T-helper 1 cell (primary cell): ENCODE measurements at places on chromosomes 4 and X.

GRCh38 chr4:56468097-56468422 is 643 bp downstream of the SRP72 start:
- DNase-seq, result no peak

GRCh38 chrX:43964936-43965335 is 8.3 kb downstream of the NDP start:
- no peak for DNase-seq

DNA sequence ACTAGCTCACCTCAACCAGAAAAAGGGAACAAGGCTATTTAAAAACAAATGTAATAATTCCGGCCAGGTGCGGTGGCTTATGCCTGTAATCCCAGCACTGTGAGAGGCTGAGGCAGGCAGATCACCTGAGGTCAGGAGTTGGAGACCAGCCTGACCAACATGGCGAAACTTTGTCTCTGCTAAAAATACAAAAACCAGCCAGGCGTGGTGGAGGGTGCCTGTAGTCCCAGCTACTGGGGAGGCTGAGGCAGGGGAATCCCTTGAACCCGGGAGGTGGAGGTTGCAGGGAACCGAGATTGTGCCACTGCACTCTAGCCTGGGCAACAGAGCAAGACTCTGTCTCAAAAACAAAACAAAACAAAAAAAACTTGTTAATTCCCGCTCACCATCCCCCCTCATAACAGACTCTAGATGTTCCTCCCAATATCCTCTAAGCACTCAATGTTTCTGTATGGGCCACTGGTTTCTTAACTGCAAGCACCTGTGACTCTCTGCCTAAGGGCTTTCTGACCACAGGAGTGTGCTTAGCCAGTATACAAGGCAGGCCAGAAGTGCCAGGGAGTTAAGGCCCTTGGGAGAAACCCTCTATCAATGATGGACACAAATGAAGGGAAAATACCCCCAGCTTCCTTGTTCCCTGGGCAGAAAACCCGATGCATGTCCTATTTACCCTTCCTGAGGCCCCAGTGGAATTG is 21.0 kb upstream of the THOC2 start:
- no peak for DNase-seq

DNA sequence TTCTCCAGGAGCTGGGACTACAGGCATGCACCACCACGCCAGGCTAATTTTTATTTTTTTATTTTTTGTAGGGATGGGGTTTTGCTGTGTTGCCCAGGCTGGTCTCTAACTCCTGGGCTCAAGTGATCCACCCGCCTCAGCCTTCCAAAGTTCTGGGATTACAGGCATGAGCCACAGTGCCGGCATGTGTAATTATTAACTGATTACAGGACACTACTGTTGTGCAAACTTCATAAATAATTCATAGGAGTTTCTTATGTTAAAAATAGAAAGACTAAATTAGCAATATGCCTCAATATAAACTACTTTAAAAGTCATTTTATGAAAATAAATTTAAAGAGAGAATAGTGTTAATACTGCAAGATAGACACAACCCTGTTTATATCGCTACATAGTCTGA is 221.9 kb downstream of the SNCA start:
- no peak for DNase-seq

DNA sequence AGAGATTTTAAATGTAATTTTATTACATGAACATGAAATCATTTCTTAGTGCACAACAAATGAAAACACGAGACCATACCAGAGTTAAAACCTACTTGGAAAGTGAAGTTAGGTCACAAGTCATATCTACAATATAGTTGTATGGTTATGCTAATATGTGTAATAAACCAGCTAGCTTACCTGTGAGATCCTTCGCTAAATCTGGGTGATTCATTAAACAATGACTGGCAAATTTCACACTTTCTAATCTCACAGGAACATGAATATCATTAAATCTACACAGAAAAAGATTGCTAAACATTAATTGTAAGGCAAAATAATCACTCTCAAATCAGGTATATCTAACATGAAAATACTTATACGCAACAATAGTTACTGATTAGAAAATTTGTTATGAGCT is 67.6 kb downstream of the PDS5A start:
- DNase-seq, result no peak

- DNase-seq, result no peak
These were observed 34.0 kb downstream of the BMP2K start for GRCh38 chr4:78809928-78810835.

GRCh38 chr4:13710246-13710885 is 82.8 kb upstream of the BOD1L1 start:
- no peak for DNase-seq

GRCh38 chr4:26402458-26402857 is 81.6 kb downstream of the RBPJ start:
- no peak for DNase-seq

- DNase-seq, result no peak
These were observed 5.6 kb downstream of the SH3TC1 start for GRCh38 chr4:8204576-8205227.

- no peak for DNase-seq
These were observed 577.9 kb upstream of the ZFP42 start for GRCh38 chr4:187417721-187418120.

DNA sequence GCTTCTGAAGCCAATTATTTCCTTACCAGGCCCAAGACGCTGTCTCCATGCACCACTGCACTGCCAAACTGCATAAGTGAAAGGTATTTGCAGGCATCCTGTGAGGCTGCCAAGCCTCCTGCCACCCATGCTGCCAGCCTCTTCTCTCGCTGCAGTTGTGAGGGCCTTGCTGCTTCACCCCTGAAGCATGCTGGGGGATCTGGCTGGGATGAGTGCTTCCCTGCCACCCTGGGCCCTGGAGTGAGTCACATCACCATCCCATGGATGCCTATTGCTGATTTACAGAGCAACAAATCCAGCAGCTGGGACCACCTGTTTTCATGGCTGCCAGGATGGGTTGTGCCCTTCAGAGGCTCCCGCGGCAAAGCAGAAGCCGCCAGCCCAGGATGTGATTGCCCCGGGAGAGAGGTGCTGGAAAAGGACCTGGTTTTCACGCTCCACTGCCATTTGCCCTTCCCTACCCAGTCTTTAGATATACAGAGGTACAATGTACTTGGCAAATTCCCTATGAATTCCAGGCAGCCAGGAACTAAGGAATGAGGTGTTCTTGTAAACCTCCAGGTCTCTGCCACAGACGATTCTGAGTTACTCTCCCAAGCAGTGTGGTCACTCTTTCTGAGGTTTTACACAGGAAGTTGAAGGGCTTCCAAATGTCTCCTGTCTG is 41.5 kb upstream of the PTCHD1 start:
- DNase-seq, result no peak

- no peak for DNase-seq
These were observed 13.3 kb upstream of the RBBP7 start for GRCh38 chrX:16883487-16883804.

GRCh38 chr4:86048426-86048825 is 311.4 kb downstream of the MAPK10 start:
- DNase-seq, result no peak

DNA sequence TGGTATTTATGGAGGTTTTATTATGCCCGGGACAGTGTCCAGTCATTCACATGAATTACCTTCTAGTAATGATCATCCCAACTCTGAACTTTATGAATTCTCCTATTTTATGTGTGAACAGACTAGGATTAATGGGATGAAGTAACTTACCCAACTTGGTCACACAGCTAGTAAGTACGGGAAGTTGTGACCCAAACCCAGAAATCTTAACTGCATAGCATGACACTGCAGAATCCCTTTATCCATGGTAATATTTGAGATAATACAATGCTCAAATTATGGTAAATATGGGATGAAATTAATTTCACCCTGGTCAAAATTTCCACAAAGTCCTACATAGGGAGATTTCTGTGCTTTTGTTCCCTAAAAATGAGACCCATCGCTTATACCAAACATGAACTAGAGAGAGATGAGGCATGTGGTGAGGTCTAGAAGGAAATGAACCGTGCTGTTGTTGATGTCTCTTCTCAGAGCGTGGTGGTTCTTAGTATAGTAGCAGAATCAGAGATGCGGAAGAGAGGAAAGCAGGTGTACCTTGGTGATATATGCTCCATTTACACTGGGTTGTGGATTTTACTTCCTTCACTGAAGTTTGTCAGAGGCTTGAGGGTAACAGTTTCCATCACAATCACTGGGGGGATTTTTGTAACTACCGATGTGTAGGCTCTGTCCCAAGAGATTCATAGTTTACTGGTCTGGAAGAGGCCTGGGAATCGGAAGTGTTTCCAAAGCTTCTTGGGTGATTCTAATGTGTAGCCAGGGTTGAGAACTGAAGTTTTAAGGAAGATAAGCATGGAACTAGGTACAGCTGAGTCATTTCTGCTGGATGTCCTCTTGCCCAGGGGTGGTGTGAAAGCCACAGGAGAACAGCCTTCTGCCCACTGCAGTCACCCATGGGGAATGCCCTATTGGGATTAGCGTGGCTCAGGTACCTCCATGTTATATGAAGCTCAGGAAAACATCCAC is 30.2 kb upstream of the FAM9C start:
- no peak for DNase-seq

DNA sequence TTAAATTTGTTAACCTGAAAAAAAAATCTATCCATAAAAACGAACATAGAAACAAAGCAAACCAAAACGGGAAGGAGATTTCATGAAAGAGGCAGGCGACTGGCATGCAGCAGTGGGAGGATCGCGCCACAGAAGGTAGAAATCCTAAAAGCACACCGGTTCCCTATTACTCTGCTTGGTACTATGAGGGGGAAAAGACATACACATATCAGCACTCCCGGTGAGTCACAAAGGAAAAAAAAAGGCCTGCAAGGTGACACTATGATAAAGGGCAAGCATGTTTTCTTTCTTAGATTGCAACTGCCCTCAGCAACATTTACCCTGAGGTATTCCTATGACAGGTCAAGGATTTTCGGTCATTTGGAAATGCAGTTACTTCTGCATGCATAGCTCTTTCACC is 60.6 kb upstream of the NAP1L5 start:
- no peak for DNase-seq

DNA sequence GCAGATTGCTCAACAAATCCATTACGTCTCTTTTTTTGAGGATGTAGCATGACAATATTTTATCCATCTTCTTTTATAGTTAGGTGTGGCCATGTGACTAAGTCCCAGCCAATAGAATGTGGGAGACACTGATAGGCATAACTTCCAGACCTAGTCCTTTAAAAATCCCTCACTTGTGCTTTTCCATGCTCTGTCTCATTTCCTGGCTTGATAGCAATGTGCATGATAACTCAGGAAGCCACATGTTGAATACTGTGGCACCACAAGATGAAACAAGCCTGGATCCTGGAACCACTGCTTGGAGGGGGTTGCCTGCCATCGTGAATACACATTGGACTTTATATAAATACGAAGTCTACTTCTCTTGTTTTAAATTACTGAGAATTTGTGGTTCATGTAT is 184.0 kb upstream of the NEIL3 start:
- no peak for DNase-seq
